ENCODE measurements at places on chromosomes 13 and 19.

DNA sequence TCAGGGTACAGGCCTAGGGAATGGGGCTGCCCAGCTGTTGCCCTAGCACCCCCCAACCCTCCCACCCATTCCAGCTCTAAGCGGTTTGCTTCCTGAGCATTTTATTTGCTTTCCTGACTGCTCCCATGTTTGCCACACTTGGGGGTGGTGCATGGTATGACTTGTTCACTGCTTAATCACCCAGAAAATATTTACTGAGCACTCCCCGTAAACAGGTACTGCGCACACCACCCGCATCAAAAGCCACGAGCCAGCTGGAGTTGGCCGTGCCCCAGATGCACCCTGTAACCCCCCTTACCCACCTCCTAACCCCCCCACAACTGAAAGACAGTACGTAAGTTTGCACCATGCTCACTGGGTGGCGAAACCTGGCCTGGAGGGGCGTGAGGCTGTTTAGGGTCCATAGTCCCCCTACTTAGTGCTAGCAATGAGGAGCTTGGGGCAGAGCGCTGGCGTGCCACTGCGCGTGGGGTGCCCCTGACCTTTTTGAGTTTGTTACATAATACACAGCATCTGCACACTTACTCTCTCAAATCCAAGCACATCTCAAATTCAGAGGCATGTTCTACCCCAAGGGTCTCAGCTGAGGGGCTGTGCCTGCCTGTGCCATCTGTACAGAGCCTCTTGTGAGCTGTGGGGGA lies 29.8 kb downstream of the DPF1 start:
- DNase-seq, result no peak
- H3K36me3 ChIP-seq, result peaks cover 84% of the 10 kb centered on the region
- no peak overlapping the region for H3K27ac ChIP-seq
- H3K4me1 ChIP-seq, result no peaks in the 10 kb centered on the region

- no peak overlapping the region for H3K4me3 ChIP-seq
- peaks cover 43% of the 10 kb centered on the region for H3K27me3 ChIP-seq
- no peak for DNase-seq
- H3K27ac ChIP-seq, result no peak overlapping the region
- H3K4me1 ChIP-seq, result no peaks in the 10 kb centered on the region
Observed at GRCh38 chr13:110801044-110801443, 87.5 kb downstream of the ING1 start.

DNA sequence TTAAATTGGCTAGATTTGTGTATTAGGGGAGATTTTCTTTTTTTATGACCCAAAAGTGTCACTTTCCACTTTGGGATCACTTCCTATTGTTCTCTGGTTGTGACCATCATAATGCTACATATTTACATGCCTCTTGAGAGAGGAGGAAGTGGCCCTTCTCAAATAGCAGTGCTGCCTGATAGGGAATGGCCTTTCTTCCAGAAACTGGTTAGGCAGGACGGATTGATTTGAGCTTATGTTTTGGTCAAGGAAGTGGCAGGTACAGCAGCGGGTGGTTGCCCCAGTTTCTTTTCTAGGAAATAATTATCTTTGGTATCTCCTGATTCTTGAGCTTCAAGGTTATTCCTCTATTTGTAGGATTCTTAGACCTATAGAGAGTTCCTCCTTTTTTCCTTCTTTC lies 21.9 kb upstream of the WTIP start:
- peaks cover 10% of the 10 kb centered on the region for H3K36me3 ChIP-seq
- no peaks in the 10 kb centered on the region for H3K27me3 ChIP-seq
- DNase-seq, result no peak
- H3K4me3 ChIP-seq, result no peak overlapping the region

DNA sequence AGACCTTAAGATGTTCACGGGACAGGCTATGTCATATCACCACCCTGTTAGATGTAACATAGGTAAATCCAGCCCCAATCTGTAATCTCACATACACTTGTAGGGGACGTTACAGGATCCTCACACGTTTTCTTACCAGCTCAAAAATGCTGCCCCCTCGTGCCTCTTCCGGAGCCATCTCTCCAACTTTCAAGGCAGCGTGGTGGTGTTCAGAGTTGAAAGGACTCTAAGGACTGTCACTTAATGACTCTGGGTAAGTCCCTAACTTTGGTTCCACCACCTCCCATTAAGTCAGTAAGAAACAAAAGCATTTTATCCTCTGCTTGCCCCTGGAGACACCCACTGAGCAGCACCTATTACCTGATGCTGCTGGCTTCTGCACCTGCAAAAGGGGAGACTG lies 4.4 kb downstream of the MED26 start:
- peaks cover 22% of the 10 kb centered on the region for H3K4me1 ChIP-seq
- H3K27me3 ChIP-seq, result no peaks in the 10 kb centered on the region
- no peak for DNase-seq
- no peak overlapping the region for H3K4me3 ChIP-seq

GRCh38 chr13:42547612-42548011 lies 26.3 kb upstream of the TNFSF11 start:
- no peak overlapping the region for H3K27ac ChIP-seq
- no peaks in the 10 kb centered on the region for H3K27me3 ChIP-seq
- no peak for DNase-seq

- no peak overlapping the region for H3K27ac ChIP-seq
- no peaks in the 10 kb centered on the region for H3K4me1 ChIP-seq
- H3K4me3 ChIP-seq, result no peak overlapping the region
- no peaks in the 10 kb centered on the region for H3K36me3 ChIP-seq
Observed at GRCh38 chr13:43751624-43752023, 35.1 kb downstream of the ENOX1 start.

DNA sequence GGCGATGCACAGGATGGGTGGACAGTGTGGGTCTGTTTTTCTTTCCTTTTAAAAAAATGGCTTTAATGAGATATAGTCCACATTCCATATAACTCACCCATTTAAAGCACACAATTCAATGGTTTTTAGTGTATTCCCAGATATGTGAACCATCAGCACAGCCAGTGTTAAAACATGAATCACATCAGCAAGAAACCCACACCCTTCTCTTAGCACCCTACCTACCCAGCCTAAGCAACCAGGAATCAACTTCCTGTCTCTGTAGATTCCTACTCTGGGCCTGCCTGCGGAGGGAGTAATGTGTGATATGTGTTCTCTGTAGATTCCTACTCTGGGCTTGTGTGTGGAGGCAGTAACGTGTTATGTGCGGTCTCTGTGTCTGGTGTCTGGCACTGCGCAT lies 11.9 kb downstream of the TMEM255B start:
- peaks cover 6% of the 10 kb centered on the region for H3K27me3 ChIP-seq
- no peaks in the 10 kb centered on the region for H3K36me3 ChIP-seq
- H3K27ac ChIP-seq, result no peak overlapping the region

DNA sequence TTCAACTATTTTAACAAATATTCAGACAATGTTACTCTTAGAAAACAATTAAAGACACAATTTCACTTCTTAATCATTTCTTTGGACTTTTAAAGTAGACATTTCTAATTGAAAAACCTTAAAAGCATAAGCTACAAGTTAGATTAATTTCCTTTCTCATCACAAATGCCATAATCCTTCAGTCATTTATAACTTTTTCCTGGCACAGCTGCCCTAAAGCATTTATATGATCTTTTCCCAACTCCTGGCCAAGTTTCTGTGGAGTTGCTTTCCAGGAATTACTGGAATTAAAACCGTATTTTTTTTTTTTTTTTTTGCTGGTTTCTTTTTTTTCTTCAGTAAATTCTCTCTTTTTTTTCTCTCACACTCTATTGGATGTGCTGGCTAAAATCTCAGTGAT lies 615.9 kb downstream of the TBC1D4 start:
- H3K36me3 ChIP-seq, result no peaks in the 10 kb centered on the region
- no peak overlapping the region for H3K27ac ChIP-seq
- DNase-seq, result no peak
- no peak overlapping the region for H3K4me3 ChIP-seq

- no peaks in the 10 kb centered on the region for H3K36me3 ChIP-seq
- H3K4me1 ChIP-seq, result no peaks in the 10 kb centered on the region
- no peaks in the 10 kb centered on the region for H3K27me3 ChIP-seq
Observed at GRCh38 chr13:42807241-42807640, 25.9 kb downstream of the FAM216B start.

DNA sequence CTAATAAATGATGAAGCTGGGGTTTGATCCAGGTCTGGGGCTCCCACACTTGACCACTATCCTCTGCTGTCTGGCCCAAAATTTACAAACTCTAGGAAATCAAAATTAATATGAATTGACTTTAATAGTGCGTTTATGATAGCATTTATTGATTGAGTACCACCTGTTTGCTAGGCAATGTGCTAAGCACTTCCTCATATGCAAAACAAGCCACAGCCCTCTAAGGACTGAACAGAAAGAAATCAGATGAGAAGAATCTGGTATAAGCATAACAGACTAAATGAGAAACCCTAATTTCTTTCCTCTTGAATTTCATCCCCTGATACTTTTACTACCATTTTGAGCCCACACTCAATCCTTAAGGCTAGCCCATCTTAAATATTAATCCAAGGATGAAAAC lies 6.6 kb upstream of the MLNR start:
- H3K4me1 ChIP-seq, result peaks cover 33% of the 10 kb centered on the region
- no peaks in the 10 kb centered on the region for H3K36me3 ChIP-seq
- H3K27me3 ChIP-seq, result peaks cover 14% of the 10 kb centered on the region
